ENCODE measurements at places on chromosomes 16 and 17.

DNA sequence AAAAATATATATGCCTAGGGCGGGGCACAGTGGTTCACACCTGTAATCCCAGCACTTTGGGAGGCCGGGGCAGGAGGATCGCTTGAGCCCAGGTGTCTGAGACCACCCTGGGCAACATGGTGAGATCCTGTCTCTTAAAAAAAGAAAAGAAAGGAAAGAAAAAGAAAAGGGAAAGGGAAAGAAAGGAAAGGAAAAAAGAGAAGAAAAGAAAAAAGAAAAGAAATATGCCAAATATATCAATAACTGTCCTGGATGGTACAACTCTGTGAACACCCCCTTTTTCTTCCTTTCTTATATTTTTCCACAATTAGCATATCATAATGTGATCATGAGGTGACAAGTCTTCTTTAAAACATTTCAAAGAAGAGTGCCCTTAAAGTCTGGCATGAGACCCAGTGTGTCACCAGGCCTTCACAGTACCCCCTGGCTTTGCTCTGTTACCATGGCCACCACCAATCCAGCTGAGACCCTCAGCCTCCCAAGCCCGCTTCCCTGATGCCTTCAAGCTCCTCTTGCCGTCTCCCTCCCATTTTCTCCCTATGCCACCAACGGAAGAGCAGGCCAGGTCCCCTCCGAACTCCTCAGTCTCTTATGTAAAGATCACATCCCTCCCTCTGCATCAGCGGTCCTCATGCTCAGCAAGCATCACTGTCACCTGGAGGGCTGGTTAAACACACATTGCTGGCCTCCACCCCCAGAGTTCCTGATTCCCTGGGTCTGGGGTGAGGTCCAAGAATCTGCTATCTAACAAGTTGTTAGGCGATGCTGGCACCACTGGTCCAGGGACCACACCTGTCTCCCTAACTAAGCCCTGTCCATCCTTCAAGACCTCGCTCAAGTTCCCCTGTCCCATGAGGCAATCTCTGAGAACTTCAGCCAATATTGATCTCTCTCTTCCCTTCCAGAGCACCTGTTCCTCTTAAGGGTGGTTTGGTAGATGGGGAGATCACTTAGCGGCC, 44.5 kb downstream of the CUEDC1 start:
- DNase-seq: no peak

- no peak for DNase-seq
Observed at GRCh38 chr16:83147244-83147643, 520.5 kb downstream of the CDH13 start.

DNA sequence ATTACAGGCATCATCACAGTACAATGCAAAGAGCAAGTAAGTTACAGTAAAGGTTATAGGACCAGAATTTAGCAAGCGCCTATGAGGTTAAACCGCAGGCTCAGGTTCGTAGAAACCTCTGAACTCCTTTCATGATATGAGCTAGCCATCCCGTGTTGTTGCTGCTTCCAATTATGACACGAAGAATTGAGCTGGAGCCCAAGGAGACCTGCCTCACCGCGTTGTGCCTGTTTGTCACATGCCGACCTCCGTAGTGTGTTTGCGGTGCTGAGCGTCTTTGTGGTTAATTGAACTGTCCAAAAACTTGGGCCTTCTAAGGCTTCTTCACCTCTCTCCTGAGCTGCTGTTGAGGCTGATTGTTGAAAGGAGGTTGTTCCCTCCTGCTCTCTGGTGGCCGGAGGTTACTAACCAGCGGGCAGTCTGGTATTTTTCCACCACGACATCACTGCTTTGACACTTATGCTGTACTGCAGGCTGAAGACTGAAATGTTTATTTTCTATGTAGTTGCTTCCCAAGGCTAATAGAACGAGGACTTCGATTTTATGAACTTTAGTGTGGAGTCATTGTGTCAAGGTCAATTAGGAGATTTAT, 67.5 kb downstream of the SEC14L1 start:
- DNase-seq: no peak

GRCh38 chr17:49381033-49381432, 19.0 kb upstream of the ZNF652 start:
- no peak for DNase-seq

- DNase-seq: no peak
Observed at GRCh38 chr16:78257376-78257728, 157.9 kb downstream of the WWOX start.

DNA sequence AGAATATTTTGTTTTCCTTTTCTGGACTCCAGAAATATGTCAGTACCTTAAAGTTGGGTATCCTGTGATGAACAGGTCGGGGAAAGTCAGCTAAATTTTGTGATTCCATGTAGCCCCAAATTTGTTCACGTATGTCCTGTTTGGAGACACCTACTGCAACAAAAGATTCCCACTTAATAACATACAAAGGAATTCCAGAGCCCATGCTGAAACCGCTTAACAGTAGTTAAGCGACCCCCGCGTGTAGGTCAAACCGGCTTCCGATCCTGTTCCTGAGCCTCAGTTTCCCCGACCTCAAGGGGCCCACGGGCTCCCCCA, 477 bp downstream of the MTHFSD start:
- no peak for DNase-seq

DNA sequence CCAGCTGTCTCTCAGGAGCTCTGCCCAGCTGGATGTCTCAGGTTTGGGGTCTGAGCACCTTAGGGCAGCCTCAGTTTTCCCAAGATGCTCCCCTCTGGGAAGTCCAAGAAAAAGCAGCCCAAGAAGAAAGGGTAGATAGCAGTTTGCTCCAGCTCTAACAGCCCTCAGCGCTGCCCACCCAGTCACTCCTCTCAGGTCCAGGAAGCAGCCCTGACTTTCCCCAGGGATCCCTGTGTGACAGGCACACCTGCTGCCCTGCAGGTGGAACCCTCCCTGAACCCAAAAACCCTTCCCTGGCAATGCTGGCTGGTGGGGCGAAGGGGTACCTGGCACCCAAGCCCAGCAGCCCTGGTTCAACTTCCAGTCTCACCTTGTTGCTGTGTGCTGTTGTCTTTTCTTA, 48.1 kb downstream of the BEAN1 start:
- peak; percentile 45 for DNase-seq

GRCh38 chr17:19664136-19664820, 15.7 kb downstream of the ALDH3A2 start:
- DNase-seq: no peak
